ENCODE measurements at places on chromosomes 2 and 18. TPM values are rescaled to one million over a fixed set of nuclear protein-coding genes. Genes with fewer than 3 reads are reported as not detected.
A peak's percentile ranks its signal among the peaks of the same experiment; 100 is the strongest.

- DNase-seq: no peak
Measured at GRCh38 chr2:32129086-32129485, 36.6 kb upstream of the SLC30A6 start.

DNA sequence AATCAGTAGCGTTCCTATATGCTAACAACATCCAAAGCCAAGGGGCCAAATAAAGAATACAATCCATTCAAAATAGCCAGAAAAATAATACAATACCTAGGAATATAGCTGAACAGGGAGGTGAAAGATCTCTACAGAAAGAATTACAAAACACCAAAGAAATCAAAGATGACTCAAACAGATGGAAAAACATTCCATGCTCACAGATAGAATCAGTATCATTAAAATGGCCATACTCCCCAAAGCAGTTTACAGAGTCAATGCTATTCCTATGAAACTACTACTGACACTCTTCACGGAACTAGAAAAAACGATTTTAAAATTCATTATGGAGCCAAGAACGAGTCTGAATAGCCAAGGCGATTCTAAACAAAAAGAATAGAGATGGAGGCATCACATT, 57.4 kb downstream of the CCBE1 start:
- DNase-seq: no peak

DNA sequence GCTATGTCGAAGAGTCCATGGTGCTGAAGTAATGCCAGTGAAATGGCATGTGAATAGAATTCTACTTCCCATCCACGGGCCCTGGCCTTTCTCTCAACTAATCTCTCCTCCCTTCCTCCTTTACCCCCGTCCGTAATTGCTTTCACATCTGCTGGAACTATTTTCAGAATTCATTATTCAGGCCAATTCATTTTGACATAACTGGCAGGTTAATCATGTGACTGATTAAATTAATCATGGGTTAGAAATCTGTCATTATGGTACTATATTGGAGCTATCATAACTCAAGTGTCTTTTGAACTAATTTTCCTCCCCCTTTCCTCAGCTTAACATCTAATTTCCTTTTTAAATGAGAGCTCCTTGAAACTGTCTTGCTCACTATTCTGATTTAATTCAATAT, 66.9 kb downstream of the ZDBF2 start:
- DNase-seq: no peak

LDLRAD4 gene
- 29.3 TPM for total RNA-seq

CCL20 gene
- total RNA-seq: 16.2 TPM

WDR33 gene
- 58.6 TPM for total RNA-seq

- no peak for DNase-seq
Measured at GRCh38 chr18:35467624-35468016, 30.1 kb downstream of the INO80C start.

GRCh38 chr18:59062643-59063006, 77.1 kb upstream of the SEC11C start:
- DNase-seq: no peak

- no peak for DNase-seq
Measured at GRCh38 chr2:144469798-144470197, 50.1 kb downstream of the ZEB2 start.

- DNase-seq: peak; percentile 58
Measured at GRCh38 chr2:207768168-207768865, 1.4 kb downstream of the FZD5 start.

DNA sequence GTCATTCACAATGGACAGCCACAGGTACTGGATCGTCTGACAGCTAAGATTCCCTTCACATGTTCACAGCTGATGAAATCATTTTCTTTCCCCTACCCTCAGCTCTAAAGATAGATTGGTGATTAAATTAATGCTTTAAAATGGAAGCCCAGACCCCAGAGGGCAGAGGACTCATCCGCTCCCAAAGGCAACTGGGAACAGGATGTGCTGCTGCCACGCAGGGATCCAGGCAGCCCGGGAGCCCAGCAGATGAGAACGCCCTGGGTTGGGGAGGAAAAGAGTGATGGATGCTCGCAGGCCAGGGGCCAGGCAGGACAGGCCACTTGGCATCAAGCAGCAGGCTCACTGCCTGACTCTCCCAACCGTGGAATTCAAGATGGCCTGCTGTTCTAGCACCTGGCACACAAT, 41.3 kb downstream of the HDHD2 start:
- DNase-seq: no peak

- DNase-seq: no peak
Measured at GRCh38 chr18:79465392-79465991, 69.8 kb downstream of the NFATC1 start.

GPR45 gene
- total RNA-seq: not detected

DNA sequence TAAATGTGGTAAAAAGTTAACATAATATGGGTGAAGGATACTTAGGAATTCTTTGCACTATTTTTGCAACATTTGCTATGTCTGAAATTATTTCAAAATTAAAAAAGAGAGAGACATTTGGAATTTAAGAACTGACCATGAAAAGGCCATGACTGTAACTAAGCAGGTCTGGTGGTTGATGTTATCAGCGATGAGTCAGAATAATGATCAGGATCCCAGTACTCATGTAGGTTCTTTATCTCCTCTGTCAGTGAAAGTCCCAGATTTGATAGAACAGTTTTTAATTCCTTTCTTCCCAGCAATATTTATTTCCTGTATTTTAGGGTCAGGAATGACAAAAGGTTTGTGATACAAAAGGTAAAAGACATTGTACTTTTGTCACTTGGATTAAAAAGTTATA, 242.4 kb upstream of the ZNF521 start:
- no peak for DNase-seq

SLC9A2 gene
- 0.07 TPM for total RNA-seq

ABI2 gene
- 57.6 TPM for total RNA-seq

- DNase-seq: peak; percentile 38
Measured at GRCh38 chr2:127422559-127423477, 4.6 kb downstream of the PROC start.

DNA sequence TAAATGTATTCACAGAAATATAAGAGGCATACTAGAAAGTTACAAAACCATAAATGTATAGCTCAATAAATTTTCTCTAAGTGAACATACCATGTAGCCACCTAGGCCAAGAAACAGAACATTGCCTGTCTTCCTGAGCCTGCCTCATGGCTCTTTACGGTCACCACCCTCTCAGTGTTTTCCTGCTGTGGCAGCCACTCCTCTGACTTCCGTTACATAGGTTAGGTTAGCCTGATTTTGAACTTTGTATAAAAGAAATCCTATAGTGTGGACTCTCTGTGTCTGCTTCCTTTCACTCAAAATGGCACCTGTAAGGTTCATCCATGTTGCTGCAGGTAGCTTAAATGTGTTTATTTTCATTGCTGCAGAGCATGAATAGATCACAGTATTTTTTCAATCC, 11.6 kb upstream of the ST3GAL5 start:
- no peak for DNase-seq

ALPI gene
- total RNA-seq: not detected

DNA sequence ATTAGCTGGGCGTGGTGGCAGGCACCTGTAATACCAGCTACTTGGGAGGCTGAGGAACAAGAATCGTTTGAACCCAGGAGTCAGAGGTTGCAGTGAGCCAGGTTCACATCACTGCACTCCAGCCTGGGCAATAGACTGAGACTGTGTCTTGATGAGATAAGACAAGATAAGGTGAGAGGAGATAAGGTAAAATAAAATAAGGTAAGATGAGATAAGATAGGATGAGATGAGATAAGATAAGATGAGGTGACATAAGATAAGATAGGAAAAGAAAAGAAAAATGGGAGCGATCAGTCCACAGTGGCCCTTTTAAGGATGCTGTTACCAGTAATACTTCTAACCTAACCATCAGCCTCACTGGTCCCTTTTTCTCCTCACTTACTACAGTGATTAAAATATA, 134.3 kb upstream of the UNC80 start:
- no peak for DNase-seq

DNA sequence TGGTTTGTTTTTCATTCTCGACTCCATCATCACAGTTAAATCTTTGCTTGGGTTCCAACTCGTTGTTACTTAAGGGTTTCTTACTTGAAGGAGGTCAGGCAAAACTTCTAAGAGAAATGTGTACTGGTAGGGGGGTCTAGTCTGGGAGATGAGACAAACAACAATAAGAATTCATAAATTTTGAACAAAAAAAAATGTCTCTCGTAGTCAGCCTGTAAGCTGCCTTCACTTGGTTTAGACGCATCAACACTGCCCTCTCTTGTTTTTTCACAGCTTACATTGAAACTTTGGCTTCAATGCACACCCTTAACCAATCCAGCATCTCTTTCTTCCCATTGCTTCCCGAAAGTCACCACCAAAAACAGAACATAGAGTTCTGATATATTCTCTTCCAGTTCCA, 576.4 kb upstream of the PIK3C3 start:
- DNase-seq: no peak

COL4A3 gene
- not detected for total RNA-seq

VAMP5 gene
- 21.4 TPM for total RNA-seq

GRCh38 chr2:112880696-112881095, 30.3 kb upstream of the IL37 start:
- no peak for DNase-seq

SLC4A5 gene
- total RNA-seq: 2.7 TPM

GRCh38 chr2:4895371-4895770, 796.8 kb upstream of the SOX11 start:
- DNase-seq: no peak

- DNase-seq: peak; percentile 14
Measured at GRCh38 chr18:71398531-71398930, 1109.7 kb downstream of the SOCS6 start.

- DNase-seq: no peak
Measured at GRCh38 chr2:54995553-54995952, 54.7 kb downstream of the RTN4 start.

EPHA4 gene
- 5.9 TPM for total RNA-seq

DNA sequence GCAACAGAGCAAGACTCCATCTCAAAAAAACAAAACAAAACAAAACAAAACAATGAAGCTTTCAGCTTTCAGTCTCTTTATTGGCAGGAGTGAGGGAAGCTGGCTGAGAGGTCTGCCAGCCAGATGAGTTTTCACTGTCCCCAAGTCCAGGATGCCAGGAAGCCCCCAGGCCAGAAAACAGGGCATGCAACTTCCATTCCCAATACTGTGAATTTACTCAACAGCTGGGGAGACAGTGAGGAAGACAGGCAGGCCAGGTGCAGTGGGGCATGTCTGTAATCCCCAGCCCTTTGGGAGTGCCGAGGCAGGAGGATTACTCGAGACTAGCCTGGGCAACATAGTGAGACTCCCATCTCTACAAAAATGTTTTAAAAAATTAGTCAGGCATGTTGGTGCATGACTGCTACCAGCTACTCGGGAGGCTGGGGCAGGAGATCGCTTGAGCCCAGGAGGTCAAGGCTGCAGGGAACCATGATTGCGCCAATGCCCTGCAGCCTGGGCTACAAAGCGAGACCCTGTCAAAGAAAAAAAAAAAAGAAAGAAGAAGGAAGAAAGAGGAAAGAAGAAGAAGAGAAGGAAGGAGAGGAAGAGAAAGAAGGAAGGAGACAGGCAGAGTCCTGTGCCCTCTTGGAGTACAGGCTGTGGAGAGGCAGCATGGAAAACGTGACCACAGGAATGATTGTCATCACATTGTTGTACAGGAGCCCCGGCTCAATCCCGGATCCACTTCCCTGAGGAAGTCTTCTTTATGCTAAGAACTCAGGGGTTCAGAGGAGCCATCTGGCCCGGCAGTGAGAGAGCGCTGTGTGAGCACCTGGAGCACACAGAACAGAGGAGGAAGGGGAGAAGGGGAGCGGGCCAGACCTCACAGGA, 29.2 kb upstream of the POMC start:
- no peak for DNase-seq

GKN1 gene
- total RNA-seq: not detected

GRCh38 chr18:23182606-23183005, 47.3 kb downstream of the CABLES1 start:
- no peak for DNase-seq

FBXO15 gene
- 1.4 TPM for total RNA-seq

TTR gene
- not detected for total RNA-seq

DNA sequence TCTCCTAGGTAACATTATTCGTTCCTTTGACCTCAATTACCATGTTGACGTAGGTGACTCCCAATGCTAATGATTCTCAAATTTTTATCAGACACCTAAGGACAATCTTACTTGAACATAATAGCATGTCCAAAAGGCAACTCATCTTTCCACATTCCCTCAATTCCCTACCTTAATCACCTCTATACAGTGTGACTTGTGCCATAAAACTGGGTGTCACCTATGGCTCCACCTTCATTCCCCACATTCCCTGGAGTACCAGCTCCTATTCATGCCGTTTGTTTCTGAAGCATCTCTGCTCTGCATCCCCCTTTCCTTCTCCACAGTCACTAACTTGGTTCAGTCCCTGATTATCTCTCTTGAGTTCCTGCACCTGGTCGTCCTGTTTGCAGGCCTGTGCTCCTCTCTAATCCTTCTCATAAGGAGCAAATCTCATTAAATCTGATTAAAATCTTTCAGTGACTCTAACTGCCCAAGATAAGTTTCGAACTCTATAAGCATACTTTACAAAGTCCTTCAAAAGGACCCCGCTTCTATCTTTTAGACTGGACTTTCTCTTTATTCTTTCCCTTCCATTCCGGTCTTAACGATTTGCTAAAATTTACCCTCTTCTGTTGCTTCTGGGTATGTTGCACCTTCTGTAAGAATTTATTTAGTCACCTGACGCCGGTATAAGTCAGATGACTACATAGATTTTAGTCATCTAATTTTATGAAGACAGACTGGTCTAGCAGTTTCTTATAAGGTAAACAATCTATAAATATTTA, 128.7 kb downstream of the OSBPL1A start:
- DNase-seq: no peak

CPLX4 gene
- total RNA-seq: not detected

GRCh38 chr2:39492716-39493115, 55.6 kb upstream of the MAP4K3 start:
- no peak for DNase-seq

DNA sequence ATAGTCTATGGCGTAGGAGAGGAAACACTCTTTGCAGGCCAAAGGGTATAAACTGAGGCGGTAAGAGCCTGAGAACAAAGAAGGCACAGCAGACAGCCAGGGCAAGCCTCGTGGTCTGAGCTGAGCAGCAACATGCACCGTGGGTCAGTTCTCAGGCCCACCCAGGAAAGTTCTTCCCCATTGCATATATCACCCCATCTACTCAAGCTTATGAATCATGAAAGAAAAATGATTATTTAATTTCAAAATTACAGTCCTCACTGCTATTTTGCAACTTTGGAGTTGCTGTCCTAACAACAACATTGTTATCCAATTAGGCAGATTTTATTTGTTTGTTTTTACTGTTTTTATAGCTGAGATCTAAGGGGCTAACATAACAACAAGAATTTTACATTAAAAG, 54.7 kb upstream of the RIOK3 start:
- no peak for DNase-seq

All from activated CD4-positive, alpha-beta T cell treated with anti-CD3 and anti-CD28 coated beads for 36 hours (primary cell).